NK-92 treated with Interleukin-12 subunit alpha and Interleukin-12 subunit beta, amount 100 ng/mL, for 24 hours (cell line): ENCODE measurements at places on chromosomes 3 and 15.

GRCh38 chr15:67253549-67254237, 768 bp downstream of the AAGAB start:
- no peak for DNase-seq

- no peak for DNase-seq
Observed at GRCh38 chr3:100299016-100299415, 35.5 kb upstream of the NIT2 start.

GRCh38 chr3:174206607-174207192, 652.4 kb upstream of the NAALADL2 start:
- DNase-seq, result no peak

- DNase-seq, result no peak
Observed at GRCh38 chr3:154050766-154051165, 70.4 kb upstream of the ARHGEF26 start.

GRCh38 chr3:55160241-55160983, 232.6 kb upstream of the LRTM1 start:
- no peak for DNase-seq

GRCh38 chr3:31758322-31758965, 222.6 kb downstream of the OSBPL10 start:
- no peak for DNase-seq

DNA sequence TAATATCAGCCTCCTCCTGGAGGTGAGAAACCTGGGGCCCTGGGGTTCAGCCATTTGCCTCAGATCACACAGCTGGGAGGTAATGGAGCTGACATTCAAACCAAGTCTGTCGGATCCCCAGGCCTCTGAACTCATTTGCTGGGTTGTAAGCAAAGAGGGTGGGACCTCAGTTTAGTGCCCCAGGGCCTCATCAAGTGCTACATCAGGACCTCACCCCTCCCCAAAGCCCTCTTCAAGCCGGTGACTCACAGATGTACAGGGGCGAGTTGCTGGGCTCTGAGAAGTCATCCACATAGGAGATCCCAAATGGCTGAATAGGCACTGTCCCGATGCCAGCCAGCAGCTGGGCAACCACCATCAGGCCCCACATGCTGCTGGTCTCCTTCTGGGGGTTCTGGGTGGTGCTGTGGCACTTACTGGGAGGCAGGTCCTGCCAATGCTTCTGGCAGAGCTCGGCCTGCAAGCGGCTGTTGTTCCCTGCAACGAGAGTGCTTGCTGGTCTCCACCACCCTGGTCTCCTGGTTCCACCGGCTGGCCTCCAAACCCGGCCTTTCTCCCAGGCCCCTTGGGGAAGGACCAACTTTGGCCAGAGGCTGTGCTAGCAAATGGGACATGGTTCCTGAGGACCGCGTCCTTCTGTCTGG, 59.2 kb upstream of the RAB6B start:
- DNase-seq, result no peak
